Ammon's horn (tissue), 1 donor: ENCODE measurements at places on chromosomes 5 and 9.

- DNase-seq = no peak
Observed at GRCh38 chr5:58486290-58486689, 4.9 kb upstream of the GAPT start.

DNA sequence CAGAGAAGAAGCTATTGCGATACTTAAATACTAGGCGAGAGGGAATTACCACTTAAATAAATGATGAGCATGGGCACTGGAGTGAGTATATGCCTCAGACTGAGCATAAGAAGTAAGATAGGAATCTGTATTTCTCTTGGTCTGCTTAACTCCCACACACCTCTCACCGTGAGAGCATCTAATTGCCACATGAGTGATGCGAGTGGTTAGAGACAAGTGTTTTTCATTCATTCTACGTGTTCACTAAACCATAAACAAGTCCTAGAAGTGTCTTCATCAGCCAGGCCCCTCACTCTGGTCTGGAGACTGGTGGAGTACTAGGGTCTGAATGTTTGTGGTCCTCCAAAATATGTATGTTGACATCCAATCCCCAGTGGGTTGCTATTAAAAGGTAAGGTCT, 150.2 kb upstream of the SLC12A2 start:
- no peak for DNase-seq

- DNase-seq = no peak
Observed at GRCh38 chr5:137054792-137055191, 444.3 kb downstream of the SPOCK1 start.

DNA sequence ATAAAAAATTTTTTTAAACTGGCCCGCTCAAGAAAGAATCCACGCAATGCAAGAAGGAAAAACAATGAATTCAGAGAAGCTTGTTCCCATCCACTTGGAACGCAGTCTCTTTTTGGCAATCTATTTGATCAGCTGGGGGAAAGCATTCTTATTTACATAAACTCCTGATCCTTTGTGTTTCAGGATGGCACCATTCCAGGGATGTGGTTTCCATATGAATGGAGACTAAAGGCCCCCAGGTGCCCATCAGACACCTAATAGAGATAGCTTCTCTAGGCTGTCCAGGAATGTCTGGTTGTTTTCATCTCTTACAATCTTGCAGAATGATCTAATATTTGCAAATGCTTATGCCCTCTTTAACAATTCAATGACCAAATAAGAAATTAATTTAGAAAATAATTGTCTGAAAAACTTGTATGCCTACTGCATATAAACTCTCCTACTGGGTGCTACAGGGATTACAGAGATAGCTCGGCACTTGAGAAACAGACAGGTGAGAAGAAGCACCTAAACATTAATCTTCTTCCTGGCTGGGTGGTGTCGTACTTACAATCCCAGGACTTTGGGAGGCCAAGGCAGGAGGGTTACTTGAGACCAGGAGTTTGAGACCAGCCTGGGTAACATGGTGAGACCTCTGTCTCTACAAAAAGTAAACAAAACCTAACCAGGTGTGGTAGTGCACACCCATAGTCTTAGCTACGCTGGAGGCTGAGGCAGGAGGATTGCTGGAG, 3.0 kb upstream of the RASGRF2 start:
- DNase-seq = no peak

DNA sequence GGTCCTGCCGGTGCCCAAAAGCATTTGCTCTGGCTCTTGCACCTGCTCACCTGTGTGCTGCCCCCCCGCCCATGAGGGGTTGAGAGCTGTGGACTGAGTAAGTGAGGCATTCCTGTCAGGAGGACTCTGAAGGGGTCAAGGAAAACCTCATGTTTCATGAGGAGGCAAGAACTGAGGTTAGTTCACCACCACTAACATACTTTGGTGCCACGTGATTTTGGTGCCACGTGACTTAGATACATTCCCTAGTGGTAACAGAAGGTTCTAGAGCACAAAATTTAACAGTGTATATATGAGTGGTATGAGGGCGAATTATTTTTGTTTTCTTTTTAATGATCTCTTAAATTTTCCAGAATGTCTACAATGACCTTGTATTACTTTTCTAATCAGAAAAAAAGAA, 6.3 kb upstream of the IL12B start:
- DNase-seq = no peak

DNA sequence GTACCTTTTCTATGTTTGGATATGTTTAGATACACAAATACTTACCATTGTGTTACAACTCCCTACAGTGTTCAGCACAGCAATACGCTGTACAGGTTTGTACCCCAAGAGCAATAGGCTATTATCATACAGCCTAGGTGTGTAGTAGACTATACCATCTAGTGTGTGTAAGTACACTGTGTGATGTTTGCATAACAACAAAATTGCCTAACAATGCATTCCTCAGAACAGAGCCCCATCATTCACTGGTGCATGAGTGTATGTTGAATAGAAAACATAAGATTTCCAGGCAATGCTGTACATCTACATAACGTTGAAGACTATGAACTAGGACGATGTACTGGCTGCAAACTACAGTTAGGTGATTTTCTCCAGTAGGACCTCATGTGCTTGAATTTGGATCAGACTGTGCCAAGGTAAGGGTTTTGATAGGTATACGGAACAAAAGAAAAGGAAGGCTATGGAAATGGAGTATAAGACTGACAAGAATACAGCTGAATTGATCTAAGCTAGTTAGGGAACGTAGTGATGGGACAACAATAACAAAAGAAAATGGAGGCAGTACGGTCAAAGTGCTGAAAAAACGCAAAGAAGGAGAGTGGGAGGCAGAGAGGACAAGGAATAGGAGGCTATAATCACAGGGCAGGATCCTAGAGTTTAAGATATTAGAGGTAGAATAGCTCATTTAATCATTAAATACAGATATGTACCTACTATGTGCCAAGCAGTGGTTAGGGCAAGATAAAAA, 46.9 kb downstream of the FNIP1 start:
- no peak for DNase-seq

DNA sequence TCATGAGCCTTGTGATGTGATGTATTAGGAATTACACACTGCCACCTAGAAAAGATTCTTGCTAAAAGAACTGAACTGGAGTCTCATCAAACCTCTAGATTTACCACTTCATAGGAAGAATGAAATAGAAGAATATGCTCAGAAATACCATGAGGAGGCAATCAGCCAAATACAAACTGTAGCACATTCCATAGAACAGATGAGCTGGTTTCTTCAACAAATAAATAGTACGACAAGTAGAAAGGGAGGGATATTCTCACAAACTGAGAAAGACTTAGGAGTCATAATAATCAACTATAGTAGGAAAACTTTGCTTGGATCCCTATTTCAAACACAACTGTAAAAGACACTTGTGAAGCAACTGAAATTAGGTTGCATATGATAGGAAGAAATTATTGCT, 15.4 kb downstream of the PLGRKT start:
- no peak for DNase-seq

DNA sequence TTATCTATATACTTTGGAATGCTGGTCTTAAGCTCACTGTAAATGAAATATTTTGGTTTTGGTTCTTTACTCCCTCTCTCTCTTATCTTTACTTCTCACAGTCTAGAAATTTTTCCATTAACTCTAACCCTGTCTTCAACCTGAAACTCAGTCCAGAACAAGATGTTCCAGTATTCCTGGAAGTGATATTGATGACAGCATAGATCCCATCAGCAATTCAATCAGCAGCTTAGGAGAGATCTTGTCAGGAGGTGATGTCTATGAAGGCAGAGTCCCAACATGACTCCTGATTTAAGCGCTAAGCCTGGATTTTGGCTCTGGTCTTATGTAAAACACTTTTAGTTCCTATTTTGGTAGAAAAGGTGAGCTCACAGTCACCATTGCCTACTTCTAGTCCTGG, 52.6 kb downstream of the RFK start:
- no peak for DNase-seq

- no peak for DNase-seq
Observed at GRCh38 chr9:123608104-123608503, 252.1 kb downstream of the CRB2 start.

DNA sequence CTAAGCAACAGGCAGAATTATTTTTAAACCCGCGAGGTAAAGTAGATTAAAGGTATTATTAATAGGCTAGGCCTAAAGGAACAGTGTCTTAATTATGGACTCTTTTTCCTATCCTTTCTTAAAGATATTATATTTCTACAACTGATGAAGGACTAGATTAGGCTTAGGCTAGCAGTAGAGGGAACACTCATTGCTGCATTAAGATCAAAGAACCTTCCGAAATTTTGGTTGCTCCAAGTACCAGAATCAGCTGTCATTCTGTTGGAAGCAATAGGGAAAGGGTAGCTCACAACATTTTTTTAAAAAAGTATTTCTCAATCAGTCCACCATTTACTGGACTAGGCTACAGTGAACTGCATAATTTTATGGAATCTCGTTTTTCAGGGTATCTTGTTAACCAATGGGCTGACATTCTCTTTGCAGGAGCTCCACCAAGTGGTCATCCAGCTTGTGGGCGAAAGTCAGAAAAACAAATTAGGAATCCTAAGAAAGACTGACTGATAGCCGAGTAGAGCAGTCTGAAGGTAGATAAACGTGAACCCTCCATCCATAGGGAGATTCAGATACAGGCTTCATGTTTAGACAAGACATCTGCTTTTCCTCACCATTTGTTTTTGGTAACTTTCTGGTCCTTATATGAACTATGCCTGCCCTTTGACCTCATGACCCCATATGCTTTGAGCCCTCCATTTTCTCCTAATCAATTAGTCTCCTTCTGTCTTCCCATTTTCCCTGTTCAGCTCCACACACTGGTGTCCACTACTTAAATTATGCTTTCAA, 103.6 kb upstream of the CHD1 start:
- peak; percentile 87 for DNase-seq

- DNase-seq = no peak
Observed at GRCh38 chr5:82397741-82398320, 119.7 kb upstream of the RPS23 start.

DNA sequence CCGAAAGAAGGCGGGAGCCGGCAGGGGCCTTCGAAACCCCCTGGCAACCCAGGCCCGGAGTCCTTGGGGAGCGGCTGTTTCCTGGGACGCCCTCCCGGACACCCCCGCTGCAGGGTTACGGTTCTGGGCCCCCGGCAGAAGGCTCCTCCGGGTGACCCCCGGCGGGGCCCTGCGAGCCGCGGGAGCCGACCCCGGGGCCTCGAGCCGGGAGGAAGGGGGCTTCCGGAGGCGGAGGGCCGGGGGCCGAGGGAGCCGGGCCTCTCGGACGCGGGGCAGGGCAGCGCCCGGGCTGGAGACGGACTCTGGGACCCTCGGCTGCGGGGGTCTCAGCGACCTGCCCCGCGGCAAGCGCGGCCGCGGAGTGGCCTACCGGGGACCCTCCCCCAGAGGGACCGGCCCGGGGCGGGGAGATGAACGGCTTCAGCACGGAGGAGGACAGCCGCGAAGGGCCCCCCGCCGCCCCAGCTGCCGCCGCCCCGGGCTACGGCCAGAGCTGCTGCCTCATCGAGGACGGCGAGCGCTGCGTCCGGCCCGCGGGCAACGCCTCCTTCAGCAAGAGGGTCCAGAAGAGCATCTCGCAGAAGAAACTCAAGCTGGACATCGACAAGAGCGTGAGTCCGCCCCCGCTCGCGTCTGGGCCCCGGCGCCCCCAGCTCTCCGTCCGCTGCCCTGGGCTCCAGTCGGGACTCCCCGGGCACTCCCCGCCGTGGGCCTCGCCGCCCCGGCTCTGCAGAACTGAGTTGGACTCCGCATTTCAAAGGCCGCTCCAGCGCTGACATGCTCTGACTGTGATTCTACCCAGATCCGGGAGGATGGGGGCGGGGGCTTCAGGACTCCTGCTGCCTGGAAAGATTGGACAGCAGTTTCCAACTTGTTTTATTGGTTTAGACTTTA, 645 bp downstream of the SAP30L start:
- DNase-seq = peak; percentile 46

- no peak for DNase-seq
Observed at GRCh38 chr9:127763918-127764384, 14.5 kb downstream of the SH2D3C start.

- no peak for DNase-seq
Observed at GRCh38 chr5:180553530-180553929, 37.8 kb downstream of the SCGB3A1 start.

DNA sequence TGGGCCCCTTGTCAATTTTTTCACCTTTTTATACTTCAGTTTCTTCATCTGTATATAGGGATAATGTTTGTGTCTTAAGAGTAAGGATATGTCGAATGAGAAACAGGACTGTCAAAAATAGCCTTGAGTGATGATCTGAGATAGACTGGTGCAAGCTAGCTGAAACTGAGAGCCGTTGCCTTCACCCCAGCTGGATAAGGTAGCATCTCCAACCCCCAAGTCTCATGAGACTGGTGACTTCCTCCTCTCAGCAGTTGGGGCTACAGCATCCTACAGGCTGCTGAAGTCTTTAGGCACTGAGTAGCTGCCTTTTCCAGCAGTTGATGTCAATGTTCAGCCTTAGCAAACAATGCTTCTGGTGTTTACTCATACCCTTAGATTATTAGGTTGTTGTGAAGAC, 330.2 kb downstream of the OSTF1 start:
- DNase-seq = no peak

GRCh38 chr5:150131978-150132694, 23.5 kb downstream of the PDGFRB start:
- DNase-seq = no peak

DNA sequence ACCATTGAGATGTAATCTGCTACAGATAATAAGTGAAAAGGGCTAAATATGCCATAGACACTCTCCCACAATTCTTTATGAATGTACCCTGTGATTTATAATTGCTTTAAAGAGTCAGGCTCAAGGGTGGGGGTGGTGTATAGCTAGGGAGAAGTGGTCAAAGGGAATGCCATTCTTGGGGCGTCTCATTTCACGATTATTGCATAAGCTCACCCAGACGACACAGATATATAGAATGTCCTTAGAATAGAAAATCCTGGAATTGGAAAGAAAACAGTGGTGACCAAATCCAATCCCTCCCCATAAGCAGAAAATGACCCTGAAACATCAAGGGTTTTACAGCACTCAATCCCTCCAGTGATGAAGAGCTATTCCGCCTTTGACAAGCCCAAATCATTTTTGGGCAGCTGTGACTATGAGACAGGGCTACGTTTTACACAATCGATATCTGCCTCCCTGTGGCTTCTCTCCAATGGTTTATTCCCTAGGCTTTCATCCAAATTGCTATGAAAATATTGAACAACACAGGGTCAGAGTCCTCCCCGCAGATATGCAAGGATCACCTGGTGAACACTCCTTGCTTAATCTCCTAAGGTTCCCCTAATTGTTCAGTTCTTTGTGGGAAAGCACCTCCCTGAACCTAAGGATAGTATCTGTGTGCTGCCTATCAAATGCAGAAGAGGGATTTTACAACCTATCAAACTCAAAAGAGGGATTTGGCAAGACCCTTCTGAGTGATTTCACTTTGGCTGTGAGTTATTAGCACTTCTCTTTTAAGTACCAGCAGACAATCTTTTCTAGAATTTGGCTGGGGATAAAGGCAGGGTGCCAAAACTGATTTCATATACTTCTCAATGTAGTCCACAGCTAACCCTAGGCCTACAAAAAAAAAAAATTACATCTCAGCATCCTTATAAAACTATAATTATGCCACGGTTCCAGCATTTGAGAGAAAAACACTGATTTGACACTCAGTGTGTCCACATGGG, 144.9 kb upstream of the CDH6 start:
- no peak for DNase-seq

DNA sequence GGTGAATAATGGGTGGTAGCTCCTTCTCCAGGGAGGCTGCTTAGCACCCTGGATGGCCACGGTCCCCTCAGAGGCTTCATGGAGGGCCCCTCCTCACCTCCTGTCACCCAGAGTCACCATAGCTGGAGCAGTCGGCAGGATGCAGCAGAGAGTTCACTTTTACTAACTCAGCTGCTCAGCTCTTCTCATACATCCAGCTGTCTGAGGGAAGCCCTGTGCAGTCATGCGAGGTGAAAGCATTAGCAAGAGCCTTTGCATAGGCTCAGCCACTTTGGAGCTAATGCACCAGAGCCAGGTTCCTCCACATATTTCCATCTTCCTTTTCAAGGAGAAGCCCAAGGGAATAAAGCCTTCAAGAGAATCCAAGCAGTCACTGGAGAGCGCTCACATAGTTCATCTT, 499.2 kb downstream of the BNC2 start:
- no peak for DNase-seq
